ENCODE measurements at places on chromosomes 7 and 10.

DNA sequence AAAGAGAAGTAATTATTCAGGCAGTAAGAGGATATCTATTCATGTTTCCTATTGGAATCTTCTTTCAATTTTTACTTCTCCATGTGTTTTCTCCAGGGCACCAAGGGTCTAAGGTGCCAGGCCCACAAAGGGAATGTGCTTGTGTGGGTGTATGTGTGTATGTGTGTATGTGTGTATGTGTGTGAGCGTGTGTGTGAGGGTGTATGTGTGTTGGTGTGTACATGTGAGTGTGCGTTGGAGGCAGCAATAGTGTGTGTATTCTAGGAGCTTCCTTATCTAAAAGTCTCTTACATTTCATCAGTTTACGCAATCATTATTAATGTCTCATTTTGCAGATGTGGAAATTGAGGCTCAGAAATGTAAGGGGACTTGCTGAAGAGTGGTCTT, 28.3 kb downstream of the RAMP3 start:
- no peak for DNase-seq

DNA sequence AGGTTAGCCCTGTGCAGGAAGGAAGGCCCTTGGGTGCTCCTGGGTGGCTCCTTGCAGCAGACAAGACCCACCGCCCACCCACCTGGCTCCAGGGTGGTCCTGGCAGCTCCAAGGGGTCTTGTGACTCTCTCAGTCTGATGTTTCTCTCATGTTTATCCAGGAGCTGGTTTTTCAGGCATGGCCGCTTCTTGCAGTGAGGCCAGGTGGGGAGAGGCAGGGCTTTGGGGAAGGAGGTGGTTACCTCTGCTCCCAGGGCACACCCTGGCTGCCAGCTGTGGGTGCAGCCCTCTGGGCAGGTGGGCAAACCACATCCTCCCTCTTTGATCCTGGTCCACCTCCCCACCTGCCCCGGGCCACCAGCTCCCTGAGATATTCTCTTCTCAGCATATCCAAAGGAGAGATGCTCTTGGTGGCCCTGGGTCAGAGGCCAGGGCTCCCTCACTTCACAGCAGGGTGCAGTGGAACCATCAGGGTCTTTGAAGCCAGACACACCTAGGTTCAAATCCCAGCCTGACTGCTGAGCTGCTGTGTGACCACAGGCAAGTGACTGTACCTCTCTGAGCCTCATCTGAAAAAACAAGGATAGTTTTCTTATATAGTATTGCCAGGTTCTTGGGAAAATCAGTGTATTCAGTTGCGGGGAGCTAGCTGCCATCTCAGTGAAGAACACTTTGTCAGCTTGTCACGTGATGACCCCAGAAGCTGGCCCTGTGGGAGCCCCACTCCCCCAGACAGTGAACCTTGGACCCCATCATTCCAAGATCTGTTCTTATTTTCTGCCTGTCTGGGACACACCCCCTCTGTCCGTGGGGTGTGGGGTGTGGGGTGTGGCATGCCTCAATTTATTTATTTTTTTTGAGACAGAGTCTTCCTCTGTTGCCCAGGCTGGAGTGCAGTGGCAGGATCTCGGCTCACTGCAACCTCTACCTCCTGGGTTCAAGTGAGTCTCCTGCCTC, 11.5 kb downstream of the GTF2IRD1 start:
- DNase-seq: no peak

DNA sequence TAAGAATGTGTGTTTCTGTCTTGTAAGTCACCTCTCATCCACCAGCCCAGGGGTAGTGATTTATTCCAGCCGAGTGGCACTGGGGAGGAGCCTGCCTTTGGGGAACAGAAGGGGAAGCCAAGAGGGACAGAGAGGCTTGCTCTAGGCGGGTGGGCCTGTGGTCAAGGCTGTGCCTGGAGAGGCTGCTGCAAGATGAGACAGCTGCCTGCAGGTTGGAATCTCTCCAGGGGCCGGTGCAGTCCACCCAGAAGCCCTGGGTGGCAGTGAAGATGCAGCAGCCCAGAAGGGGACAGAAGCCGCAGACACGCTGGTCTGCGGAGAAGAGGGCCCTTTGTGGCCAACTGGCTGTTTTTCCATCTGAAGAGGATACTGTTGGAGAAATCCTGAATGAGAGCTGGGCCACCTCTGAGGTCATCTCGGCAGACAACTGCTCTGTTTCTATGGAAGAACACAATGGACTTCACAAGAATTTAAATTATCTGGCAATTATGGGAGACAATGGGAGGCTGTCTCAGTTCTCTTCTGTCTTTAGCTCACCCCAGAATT, 175.7 kb downstream of the GFRA1 start:
- DNase-seq: no peak

- DNase-seq: no peak
Observed at GRCh38 chr10:74419491-74419951, 268.5 kb downstream of the ADK start.

GRCh38 chr7:876972-877311, 588 bp downstream of the GET4 start:
- DNase-seq: no peak

DNA sequence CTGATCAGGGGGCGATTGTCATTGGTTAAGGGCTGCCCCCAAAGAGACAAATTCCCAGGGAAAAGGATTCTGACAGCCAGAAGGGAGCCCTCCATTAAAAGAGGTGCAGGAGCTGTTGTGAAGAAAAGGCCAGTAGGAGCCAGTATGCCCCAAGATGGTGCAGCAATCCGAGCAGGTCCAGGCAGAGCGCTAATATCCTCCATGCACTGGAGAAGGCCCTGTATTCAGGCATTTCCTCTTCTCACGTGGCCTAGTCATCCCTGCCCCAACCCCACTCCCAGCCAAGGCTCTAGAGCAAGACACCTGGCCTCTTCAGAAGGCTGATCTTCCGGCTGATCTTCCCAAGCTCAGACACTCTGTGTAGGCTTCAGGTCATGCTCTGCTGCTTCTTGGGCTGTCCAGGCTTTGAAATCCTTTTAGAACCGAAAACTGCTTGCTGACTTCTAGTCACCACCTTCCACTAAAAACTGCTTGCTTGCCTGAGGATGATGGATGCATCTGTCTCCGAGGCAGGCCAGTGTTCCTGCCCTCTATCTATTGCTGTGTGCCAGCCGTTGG, 77.4 kb downstream of the CYP26A1 start:
- no peak for DNase-seq

DNA sequence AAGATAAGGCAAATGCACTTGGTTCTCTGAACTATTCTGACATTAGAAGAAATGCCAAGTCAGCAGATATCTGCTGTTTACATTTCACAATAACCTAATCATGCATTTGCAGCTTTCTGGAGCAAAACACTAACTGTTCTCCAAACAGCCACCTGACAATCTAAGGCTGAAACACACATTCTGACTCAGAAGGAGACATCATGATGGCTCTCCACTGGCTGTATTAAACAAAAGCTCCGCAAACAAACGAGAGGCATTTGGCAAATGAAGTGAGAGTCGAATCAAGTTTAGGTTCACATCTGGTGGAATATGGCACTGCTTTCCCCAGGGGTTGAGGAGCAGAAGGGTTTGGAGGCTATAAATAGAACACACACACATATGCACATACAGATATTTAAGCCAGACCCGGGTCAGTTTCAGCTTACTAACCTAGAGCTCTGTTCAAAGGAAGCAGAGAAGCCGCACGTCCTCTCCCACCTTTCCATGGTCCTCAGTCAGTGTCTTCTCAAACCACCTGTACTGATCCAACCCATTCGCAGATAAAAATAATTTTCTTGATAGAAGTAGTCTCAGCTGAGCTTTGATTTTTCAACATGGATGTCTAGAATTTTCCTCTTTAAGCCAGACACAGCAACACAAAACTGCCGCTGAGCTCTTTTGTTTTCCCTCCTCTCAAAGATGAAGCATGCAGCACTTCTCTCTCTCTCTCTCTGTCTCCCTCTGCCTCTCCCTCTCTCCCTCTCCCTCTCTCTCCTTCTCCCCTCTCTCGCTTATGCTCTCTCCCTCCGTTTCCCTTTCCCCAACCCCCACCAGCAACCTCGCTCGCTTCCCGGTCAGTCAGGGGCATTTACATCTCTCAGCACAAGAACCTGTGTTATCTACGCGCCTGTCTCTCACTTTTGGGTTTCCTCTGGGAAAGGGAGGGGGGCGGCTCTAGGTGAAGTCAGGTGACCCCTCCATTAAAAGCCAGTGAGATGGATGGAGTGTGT, 682.8 kb downstream of the MAGI2 start:
- no peak for DNase-seq
